ENCODE measurements at places on chromosomes 12 and 14. TPM values are rescaled to one million over a fixed set of nuclear protein-coding genes. Genes with fewer than 3 reads are reported as not detected.

The PRR13 gene
- total RNA-seq, result 142 TPM

DNA sequence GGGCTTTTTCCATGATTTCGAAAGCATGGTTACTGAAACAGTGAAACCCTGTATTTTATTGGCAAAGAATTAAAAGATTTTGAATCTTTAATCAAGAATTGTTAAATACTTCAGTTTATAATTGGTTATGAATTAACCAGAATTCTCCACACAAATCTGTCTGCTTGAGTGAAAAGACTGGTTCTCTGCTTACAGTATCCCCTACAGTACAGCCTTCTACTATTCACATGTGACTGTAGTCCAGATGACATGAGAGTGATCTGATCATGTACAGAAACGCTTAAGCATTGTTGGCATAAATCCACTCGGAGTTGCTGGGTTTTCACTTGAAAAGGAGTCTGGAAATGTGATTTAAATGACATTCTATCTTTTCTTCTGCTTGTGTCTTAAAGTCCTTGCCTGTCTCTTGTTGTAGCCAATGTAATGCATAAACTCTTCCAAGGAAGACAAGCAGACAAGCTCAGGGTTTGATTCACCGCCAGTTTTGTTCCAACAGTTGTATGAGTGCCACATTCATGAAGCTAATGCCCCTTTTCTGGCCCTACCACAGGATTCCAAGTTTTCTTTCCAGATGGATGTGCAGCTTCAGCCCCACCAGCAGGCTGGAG, 222.0 kb upstream of the LRIG3 start:
- DNase-seq, result no peak

- DNase-seq, result no peak
Observed at GRCh38 chr12:42730291-42730690, 140.7 kb upstream of the PRICKLE1 start.

DNA sequence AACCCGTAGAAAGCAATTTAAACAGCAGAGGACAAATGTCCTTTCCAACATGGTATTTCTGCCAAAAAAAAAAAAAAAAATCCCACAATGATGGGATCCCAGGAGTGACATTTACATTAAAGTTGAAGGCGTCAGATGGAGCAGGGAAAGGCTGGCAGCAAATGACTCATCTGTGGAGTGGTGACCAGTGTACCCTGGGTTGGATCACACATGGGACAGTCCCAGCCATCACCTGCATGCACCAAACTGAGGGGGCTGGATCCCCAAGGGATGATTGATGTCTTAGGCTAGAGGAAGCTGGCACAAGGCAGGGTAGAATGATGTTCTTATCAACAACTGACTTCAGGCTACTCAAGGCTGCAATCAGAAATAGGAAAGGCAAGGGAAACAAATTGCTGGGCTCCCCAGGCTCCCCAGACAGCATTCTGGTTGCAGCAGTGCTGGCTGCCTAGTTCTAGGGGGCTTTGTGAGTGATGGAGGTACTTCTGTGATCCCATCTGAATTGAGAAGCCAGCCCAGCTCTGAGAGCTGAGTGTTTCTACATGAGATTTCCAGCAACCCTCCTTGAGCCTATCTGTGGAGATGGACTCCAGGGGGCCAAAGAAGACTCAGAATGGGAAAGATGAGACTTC, 117.9 kb downstream of the DPF3 start:
- peak; percentile 29 for DNase-seq
